DMS53 (cell line): ENCODE measurements at places on chromosomes 12 and 14.

GRCh38 chr12:90945070-90945649 is 9.8 kb downstream of the CCER1 start:
- DNase-seq = peak; percentile 83

GRCh38 chr12:46985816-46986215 is 93.6 kb upstream of the PCED1B start:
- no peak for DNase-seq

- no peak for DNase-seq
Observed at GRCh38 chr12:46670636-46671035, 155.2 kb downstream of the SLC38A4 start.

DNA sequence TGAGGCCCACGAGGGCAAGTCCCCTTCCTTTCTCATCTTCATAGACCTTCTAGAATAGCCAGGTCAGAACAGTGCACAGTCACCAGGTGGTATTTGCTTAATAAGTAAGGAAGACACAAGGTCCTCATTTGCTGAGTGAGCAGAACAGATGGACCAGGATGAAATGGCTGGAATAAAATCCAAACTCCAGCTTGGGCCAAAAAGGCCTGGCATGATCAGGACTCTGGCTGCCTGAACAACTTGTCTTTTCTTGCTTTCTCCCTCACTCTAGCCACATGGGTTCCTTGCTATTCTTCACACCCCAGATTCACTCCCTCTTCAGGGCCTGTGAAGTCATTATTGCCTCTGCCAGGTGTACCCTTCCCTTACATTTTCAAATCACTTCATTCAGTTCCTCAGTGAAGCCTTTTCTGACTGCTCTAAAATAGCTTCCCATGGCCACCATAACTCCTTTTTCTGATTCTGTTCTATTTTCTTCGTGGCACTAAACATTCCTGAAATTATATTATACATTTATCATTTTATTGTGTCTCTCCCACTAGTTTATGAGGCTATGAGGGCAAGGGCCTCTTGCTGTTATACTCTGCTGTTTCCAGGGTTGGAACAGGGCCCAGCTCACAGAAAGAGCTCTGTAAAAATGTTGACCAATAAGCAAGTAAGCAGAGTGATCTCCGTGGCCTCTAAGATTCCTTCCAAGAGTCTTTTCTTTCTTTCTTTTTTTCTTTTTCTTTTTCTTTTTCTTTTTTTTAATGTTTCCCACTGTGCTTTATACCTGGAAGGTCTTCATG is 150.8 kb downstream of the TTC8 start:
- no peak for DNase-seq

GRCh38 chr14:31025367-31026076 is at the start of gene AP4S1:
Gene AP4S1, plus strand, starts transcription at chr14:31025649. Its CDS starts 40,548 bp downstream, at chr14:31066197.
- DNase-seq = peak; percentile 58

DNA sequence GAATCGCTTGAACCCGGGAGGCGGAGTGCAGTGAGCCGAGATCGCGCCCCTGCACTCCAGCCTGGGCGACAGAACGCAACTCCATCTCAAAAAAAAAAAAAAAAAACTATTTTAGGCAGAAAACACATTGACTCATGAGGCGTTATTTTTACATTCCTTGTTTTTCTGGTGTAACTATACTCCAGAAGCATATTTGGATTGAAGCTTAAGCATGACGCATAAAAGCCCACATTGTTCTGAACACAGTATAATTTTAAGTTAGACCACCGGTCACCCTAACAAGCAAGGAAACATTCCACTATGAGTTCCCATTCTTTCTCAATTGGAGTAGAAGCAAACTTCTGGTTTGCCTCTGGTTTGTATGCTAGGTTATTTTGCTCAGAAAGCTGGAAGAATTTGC is 173.0 kb downstream of the MYRFL start:
- no peak for DNase-seq

DNA sequence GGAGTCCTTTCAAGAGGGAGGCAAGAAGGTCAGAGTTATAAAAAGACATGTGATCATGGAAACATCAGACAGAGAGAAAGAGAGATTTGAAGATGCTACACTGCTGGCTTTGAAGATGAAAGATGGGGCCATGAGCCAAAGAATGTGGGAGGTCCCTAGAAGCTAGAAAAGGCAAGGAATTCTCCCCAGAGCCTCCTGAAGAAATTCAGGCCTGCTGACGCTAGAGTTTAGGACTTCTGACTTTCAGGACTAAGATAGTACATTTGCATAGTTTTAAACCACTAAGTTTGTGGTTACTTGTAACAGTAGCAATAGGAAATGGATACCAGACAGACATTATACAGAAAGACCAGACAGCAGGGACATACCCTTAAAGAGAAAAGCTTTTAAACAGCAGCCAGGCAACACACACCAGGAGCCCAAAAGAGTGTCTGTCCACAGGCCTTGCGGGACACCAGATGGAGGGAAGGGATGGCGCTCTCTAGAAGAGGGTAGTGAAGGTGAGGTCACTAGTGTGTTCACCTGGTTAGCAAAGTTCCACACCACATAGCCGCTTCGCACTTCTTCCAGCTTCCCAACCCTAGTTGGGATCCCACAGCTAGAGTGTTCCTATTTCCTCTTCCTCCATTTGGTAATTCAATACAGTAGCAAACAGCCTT is 29.7 kb upstream of the CEBPE start:
- no peak for DNase-seq
